MCF 10A (cell line): ENCODE measurements at places on chromosomes 5 and 9. TPM values are rescaled to one million over a fixed set of nuclear protein-coding genes. Genes with fewer than 3 reads are reported as not detected.

GRCh38 chr5:98638701-98639100, 134.8 kb upstream of the RGMB start:
- H3K27me3 ChIP-seq: no peaks in the 10 kb centered on the region
- no peak overlapping the region for H3K4me3 ChIP-seq
- DNase-seq: no peak
- H3K4me1 ChIP-seq: no peaks in the 10 kb centered on the region

DNA sequence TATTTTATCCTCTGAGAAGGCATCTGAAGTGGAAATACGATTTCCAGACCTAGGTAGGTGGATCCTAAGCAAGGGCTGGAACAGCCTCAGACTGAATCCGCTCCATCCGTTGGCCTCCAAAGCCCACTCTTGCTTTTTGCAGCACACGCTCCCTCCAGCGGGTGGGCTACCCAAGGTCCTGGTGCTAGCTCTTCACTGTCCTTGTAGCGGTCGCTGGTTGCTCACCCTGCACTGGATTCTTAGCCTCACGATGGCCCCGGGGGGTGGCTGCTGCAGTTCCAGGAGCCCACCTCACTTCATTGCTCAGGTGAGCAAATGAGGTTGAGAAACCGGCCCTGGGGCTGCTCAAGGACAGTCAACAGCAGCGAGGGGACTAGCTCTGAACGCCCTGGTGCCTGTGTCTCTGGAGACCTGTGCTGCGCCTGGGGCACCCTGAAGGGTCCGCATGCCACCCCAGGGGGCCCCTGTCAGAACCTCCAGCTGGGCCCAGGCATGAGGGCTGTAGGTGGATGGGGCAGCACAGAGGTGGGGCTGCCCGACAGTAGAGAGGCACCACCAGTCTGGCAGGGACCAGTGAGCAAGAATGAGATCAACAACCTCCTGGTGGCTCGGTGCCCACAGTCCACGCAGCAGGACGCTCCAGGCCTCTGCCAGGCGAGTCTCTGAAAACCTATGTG, 4.3 kb downstream of the MGAT4B start:
- peaks cover 24% of the 10 kb centered on the region for H3K4me1 ChIP-seq
- no peak overlapping the region for H3K4me3 ChIP-seq
- H3K27me3 ChIP-seq: no peaks in the 10 kb centered on the region

- DNase-seq: peak; percentile 67
- no peaks in the 10 kb centered on the region for H3K36me3 ChIP-seq
- H3K4me3 ChIP-seq: no peak overlapping the region
- no peaks in the 10 kb centered on the region for H3K4me1 ChIP-seq
- H3K27me3 ChIP-seq: peaks cover 20% of the 10 kb centered on the region
- H3K27ac ChIP-seq: no peak overlapping the region
These were observed 39.1 kb upstream of the GZMA start for GRCh38 chr5:55063220-55063863.

Gene PCDHB4
- 0.44 and 1.3 TPM in 2 replicates for total RNA-seq

Gene PCDHA9
- 0.25 and 0.28 TPM in 2 replicates for total RNA-seq

Gene DOLPP1
- total RNA-seq: 16.3 and 18.5 TPM in 2 replicates

Gene GADD45G
- total RNA-seq: 0.69 TPM in 1 of 2 replicates, not detected in the other

GRCh38 chr5:10507575-10508096, 56.2 kb upstream of the ANKRD33B start:
- DNase-seq: no peak
- H3K36me3 ChIP-seq: no peaks in the 10 kb centered on the region
- H3K4me1 ChIP-seq: no peaks in the 10 kb centered on the region
- H3K27me3 ChIP-seq: no peaks in the 10 kb centered on the region
- no peak overlapping the region for H3K4me3 ChIP-seq

- H3K4me1 ChIP-seq: no peaks in the 10 kb centered on the region
- no peaks in the 10 kb centered on the region for H3K36me3 ChIP-seq
- H3K27me3 ChIP-seq: peaks cover 26% of the 10 kb centered on the region
These were observed 16.8 kb upstream of the SLC9A3 start for GRCh38 chr5:540906-541538.

GRCh38 chr5:133786420-133786819, 174.1 kb upstream of the FSTL4 start:
- H3K27me3 ChIP-seq: peaks cover 21% of the 10 kb centered on the region
- DNase-seq: no peak
- no peaks in the 10 kb centered on the region for H3K4me1 ChIP-seq
- H3K36me3 ChIP-seq: no peaks in the 10 kb centered on the region
- H3K27ac ChIP-seq: no peak overlapping the region

DNA sequence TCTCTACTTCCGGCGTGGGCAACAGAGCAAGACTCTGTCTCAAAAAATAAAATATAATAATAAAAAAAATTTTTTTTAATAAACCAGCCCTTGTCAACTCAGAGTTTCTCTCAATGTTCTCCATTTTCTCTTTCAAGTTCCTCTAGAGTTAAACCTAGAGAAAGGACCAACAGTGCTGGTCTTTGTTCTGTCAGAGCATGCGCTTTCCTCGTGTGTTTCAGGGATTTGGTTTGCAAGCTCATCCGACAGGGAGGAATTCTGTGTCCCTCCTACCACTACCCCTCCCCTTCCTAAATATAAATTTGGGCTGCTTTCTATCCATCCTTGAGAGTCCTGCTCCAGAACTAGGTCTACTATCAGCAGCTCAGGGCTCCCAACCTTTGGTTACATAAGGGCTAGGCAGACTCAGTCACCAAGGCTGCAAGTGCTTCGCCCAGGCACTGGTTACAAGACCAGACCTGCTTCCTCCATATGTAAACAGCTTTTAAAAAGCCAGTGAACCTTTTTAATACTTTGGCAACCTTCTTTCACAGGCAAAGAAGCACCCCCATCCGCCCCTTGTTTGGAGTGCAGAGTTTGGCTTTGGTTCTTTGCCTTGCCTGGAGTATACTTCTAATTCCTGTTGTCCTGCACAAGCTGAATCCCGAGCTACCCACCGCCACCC, 13.5 kb downstream of the SETX start:
- peaks cover 87% of the 10 kb centered on the region for H3K36me3 ChIP-seq
- no peaks in the 10 kb centered on the region for H3K4me1 ChIP-seq
- no peak overlapping the region for H3K27ac ChIP-seq
- no peak overlapping the region for H3K4me3 ChIP-seq
- H3K27me3 ChIP-seq: no peaks in the 10 kb centered on the region

- peak; percentile 6 for DNase-seq
- H3K27me3 ChIP-seq: no peaks in the 10 kb centered on the region
- no peak overlapping the region for H3K27ac ChIP-seq
- peaks cover 24% of the 10 kb centered on the region for H3K4me1 ChIP-seq
- H3K36me3 ChIP-seq: no peaks in the 10 kb centered on the region
These were observed 251.5 kb upstream of the TNC start for GRCh38 chr9:115369322-115369957.

DNA sequence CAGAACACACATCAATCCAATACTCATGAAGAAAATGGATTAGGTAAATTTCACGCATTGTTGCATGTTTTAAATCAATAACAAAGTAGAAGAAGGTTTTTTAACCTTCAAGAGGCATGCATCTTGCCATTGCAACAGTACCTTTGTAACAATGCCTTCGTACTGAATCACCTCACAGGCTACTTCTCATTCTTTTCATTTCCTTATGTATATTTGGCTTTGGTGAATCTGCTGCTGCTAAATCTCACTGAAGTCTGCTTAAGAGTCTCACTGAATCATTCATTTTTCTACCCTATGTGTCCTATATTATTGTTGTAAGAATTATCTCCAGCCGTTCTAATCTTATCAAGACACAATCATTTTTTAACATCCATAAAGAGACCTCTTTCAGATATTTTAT, 152.5 kb downstream of the CDH10 start:
- H3K27me3 ChIP-seq: no peaks in the 10 kb centered on the region
- H3K4me1 ChIP-seq: peaks cover 5% of the 10 kb centered on the region
- no peak overlapping the region for H3K4me3 ChIP-seq
- H3K36me3 ChIP-seq: no peaks in the 10 kb centered on the region
- H3K27ac ChIP-seq: no peak overlapping the region

DNA sequence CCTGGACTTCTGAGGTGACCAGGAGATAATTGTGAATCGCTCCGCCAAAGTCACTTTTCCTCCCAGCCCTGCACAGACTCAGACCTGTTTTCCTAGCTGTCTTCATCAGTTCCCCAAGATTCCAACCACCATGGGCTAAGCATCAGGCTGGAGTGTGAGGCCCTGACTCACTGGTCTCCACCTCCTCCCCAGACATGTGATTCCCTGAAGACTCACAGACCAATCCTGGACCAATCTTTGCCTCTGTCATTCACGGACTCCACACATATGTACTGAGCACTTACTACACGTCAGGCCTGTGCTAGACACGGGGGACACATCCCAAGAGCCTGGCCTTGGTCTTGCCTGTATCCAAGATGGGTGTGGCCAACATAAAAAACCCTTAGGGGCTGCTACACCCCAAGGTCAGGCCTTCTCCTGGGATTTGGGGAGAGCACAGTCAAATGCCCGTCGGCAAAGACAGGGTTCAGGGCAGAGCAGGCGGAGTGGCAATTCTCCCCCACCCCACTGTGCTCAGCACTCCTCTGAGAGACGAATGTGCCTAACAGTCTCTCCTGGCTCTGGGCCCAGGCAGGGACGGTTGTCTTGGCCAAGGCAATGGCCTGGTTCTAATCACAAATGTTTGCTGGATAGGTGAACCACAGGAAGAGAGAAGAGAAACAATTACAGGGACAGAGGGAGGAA, 11.9 kb downstream of the EEIG1 start:
- H3K4me3 ChIP-seq: peak overlapping the region; percentile 66
- H3K4me1 ChIP-seq: peaks cover 55% of the 10 kb centered on the region
- peaks cover 6% of the 10 kb centered on the region for H3K36me3 ChIP-seq
- peak; percentile 87 for DNase-seq

Gene PCDHGA2
- total RNA-seq: 0.32 and 0.33 TPM in 2 replicates

DNA sequence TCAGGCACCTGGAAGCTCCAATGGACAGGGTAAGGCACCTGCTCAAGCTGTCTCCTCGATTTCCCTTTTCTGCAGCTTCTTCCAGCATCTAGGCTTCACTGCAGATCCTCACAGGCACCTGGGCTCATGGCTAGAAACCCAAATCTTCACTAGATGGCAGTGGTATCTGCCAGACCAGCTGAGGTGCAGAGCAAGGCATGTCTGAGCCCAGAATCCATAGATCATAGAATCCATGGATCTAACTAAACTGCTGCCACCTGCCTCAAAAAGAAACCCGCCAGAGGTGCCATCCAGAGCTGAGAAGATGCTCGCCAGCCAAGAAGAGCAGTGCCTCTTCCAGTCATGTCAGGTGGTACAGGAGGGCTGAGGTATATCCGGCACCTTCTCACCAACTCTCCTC, 6.9 kb downstream of the SHC3 start:
- no peaks in the 10 kb centered on the region for H3K27me3 ChIP-seq
- no peak overlapping the region for H3K4me3 ChIP-seq
- no peaks in the 10 kb centered on the region for H3K36me3 ChIP-seq
- H3K27ac ChIP-seq: no peak overlapping the region
- H3K4me1 ChIP-seq: no peaks in the 10 kb centered on the region

Gene CDH18
- total RNA-seq: not detected in 2 replicates

DNA sequence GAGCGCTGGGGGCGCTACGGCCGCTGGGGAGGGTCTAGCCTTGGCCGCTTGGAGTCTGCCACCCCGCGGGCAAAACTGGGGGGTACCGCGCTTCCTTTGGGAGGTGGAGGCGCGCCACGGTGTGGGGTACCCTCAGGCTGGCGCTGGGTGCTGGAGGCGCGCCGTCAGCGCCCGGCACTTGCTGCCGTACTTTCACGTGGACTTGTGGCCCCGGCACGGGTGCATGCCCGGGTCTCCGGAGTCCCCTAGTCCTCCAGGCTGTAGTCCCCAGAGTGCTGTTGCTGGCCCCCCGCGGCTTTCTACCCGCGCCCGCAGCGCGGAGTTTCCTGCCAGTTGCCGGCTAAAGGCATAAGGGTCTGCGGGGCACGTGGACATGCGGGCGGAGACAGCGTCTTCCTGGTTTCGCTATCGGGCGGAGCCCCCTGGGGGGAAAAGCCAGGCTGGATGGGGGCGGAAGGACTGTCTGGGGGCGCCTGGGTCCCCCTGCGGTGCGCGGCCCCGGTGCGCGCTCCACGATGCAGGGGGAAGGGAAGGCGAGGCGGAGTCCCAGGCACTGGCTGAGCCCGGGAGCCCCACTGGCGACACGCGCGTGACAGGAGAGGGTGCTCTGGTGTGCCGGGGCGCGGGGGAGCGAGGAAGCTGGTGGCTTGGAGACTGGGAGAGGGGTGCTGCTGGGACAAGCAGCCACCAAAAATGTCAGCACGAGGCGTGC, 666 bp downstream of the PPARGC1B start:
- H3K27ac ChIP-seq: peak overlapping the region; percentile 66
- H3K36me3 ChIP-seq: peaks cover 7% of the 10 kb centered on the region
- peak overlapping the region; percentile 94 for H3K4me3 ChIP-seq

- H3K27me3 ChIP-seq: no peaks in the 10 kb centered on the region
- no peak for DNase-seq
- peaks cover 47% of the 10 kb centered on the region for H3K4me1 ChIP-seq
- H3K36me3 ChIP-seq: peaks cover 41% of the 10 kb centered on the region
- no peak overlapping the region for H3K4me3 ChIP-seq
These were observed 17.2 kb downstream of the SMAD5 start for GRCh38 chr5:136149891-136150290.

Gene SLC6A7
- not detected in 2 replicates for total RNA-seq
